ENCODE measurements at places on chromosomes 6 and 20.

- no peak for ATAC-seq
Measured at GRCh38 chr6:108446629-108447150, 114.0 kb upstream of the FOXO3 start.

- no peak for ATAC-seq
Measured at GRCh38 chr6:17269840-17270239, 11.3 kb upstream of the RBM24 start.

- ATAC-seq = no peak
Measured at GRCh38 chr6:66307490-66307889, 600.5 kb upstream of the EYS start.

DNA sequence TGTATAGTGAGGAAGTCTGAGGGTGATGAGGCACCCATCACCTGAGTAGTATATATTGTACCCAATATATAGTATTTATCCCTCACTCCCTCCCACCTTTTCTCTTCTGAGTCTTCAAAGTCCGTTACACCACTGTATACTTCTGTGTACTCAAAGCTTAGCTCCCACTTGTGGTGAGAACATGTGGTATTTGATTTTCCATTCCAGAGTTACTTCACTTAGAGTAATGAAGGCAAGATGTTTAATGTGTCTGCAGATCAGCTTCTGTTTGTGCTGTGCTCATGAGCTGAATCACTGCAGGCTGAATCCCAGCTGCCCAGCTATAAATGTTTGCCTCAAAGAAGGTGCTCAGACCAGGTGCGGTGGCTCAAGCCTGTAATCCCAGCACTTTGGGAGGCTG is 139.3 kb upstream of the FOXA2 start:
- no peak for ATAC-seq

DNA sequence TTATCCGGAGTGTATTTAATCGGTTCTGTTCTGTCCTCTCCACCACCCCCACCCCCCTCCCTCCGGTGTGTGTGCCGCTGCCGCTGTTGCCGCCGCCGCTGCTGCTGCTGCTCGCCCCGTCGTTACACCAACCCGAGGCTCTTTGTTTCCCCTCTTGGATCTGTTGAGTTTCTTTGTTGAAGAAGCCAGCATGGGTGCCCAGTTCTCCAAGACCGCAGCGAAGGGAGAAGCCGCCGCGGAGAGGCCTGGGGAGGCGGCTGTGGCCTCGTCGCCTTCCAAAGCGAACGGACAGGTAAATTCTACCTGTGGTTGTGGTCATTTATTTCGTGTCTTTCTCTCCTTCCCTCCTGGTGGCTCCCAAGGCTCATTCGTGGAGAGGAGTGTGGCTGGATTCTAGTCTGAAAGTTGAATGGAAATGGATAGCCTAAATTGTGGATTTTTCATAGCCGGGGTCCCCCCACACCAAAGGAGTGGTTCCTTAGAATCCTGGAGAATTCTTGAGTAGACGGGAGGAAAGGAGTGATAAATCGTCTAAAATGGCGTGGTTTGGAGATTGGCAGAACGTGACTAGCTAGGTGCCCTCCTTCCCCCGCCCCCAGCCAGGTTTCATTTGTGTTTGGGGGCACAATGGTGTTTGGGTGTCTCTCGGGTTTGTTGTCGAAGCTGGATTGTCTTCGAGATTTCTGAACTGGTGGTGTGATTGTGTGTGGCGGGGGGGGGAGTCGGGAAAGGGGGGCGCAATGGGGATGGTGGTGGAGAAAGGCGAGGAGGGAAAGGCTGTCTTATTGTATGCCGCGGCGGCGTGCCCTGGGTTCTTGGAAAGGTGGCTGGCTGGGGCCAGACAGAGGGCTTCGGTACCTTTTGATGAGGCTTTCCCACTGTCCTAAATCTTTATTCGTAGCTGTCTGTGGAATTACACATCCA is 673 bp downstream of the MARCKS start:
- ATAC-seq = no peak

- no peak for ATAC-seq
Measured at GRCh38 chr6:2980465-2980855, 9.1 kb upstream of the SERPINB6 start.

DNA sequence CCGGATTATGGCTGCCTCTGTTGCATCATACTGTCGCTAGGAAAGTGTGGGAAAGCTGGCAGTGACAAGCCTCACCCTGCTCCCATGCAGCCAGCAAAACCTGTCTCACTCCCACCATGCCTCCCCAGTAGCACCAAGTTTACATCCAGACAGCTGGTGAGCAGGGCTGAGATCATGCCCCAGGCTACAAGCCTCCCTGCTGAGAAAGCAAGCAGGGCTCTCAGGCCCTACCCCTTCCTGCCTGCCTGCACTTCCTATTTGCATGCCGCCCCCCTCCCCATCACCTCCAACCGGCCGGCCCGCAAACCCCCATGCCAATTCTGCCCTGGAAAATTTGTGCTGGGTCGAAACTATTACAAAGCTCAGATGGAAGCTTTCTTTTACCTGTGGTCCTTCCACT is 408.2 kb upstream of the FKBP1C start:
- ATAC-seq = no peak

DNA sequence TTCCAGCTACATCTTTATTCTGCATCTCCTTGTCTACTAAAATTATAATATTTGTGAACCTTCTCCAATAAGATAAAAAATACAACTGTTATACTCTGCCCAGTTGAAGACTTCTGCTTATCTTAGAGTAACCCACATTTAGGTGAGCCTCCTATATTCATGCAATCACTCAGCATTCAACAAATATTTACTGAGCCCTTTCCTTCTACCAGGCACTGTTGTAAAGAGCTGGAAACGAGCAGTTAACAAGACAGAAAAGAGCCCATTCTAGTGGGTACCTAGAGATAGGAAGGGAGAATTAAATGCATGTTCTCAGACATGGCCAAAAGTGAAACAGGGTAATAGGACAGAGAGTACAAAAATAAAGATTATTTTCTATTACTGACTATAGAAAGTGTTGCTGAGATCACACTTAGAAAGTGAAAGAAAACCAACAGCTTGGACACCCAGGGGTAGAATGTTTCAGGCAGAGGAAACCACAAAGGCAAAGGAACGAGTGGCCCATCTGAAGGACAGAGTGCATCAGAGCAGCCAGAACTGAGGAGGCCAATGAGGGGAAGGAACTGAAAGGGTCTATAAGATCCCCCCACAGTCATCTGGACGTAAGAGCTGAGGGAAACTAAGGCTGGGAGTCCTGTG is 50.8 kb upstream of the SMLR1 start:
- no peak for ATAC-seq

- ATAC-seq = no peak
Measured at GRCh38 chr6:46271107-46271506, 100.3 kb upstream of the ENPP5 start.

DNA sequence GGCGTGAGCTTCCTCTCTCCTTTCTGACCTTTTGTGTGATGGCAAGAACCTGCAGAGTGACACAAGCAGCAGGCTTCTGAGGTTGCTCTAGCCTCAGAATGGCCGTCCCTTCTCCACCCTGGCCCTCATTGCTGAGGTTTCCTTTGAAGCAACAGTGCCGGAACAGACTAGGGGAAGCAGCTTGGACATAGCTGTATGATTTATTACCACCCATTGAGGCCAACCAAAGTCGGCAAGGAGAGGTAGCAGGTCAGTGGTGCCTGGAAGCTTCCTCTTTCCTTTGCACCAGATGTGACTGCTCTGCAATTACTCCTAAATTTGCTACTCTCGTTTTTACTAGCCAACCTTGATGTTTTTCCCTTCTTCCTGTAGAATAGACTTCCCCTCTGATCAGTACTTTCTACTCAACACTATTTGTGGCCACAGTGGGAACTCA is 31.4 kb downstream of the PTPN1 start:
- peak; percentile 94 for ATAC-seq

DNA sequence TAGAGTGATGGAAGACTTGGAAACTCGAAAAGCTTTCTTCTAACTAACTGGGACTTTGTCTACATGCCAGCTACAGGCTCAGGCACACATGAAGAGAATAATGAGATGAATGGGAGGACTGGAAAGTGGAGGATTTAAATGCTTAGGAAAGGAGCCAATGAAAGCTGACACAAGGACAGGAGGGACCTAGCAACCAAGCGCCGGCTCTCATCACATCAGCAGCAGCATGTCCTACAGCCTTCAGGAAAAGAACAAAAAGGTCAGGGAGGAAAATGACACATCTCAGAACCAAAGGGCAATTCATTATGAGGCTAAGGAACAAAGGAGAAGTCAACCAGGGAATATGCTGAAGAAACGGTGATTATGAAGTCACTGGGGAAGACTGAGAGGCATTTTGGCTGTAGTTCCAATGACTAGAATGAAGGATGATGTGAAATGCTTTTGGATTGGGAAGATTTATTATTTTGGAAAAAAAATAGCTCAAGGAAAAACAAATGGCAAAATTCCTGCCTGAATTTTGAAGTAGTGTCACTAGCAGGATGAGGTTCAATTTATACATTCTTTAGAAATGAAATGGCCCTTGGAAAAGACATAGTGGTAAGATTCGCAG is 5.7 kb downstream of the BACH2 start:
- ATAC-seq = no peak

- ATAC-seq = no peak
Measured at GRCh38 chr20:48716086-48716485, 111.7 kb downstream of the PREX1 start.

DNA sequence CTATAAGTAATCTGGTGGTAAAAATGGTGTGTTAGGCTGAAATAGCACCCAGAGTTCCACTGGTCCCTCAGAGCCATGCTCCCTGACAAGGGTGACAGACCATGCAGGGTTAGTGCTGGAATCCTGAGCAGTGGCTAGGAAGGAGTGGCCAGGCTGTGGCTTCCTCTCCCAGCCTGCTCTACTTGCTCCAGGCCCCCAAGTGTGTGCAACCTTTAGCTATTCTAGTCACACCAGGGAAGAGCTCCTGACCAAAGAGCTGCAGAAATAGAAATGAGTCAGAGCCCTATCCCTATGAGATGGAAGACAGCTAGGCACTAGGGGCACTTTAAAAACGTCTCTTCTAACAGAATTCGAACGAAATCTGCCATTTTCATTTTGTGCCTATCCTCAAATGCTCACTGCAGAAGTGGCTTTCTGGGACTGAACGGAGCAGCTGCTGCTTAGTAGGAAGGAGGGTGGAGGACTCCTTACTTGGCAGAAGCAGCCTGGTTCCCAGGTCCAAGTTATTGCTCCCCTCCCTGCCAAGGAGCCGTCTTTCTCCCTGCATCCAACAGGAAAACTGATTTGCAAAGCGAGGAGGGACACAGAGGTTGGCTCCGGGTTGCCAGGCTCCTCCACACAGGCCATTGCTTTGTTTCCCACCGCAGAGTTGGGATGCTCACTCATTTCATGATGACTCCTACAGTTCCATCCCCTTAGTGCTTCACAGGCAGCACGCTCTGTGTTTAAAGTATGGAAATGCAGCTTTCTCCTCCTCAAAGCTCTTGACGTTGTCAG is 754.5 kb downstream of the C6orf118 start:
- ATAC-seq = peak; percentile 31

DNA sequence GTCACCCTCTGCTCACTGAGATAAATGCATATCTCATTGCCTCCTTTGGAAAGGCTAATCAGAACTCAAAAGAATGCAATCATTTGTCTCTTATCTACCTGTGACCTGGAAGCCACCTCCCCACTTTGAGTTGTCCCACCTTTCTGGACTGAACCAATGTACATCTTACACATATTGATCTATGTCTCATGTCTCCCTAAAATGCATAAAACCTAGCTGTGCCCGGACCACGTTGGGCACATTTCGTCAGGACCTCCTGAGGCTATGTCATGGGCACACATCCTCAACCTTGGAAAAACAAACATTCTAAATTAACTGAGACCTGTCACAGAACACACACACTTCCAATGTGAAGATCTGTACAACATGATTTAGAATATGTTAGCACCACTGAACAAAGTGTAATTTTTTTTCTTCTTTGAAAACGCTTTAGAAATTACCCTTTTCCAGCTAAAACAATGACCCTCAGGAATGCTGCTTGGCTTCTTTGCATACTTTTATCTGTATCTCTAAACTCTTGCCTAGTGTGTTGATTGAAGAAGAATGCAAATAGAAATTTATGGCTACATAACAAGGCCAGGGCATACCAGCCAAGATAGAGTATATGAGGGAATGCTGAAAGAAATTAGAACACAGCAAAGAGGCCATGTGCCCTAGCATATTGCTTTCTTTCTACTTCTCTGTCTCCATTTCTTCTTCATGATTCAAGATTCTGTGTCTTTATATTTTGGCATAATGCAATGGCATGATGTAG is 84.6 kb upstream of the DST start:
- ATAC-seq = no peak

- peak; percentile 60 for ATAC-seq
Measured at GRCh38 chr20:37375227-37375626, 29.3 kb downstream of the SRC start.

DNA sequence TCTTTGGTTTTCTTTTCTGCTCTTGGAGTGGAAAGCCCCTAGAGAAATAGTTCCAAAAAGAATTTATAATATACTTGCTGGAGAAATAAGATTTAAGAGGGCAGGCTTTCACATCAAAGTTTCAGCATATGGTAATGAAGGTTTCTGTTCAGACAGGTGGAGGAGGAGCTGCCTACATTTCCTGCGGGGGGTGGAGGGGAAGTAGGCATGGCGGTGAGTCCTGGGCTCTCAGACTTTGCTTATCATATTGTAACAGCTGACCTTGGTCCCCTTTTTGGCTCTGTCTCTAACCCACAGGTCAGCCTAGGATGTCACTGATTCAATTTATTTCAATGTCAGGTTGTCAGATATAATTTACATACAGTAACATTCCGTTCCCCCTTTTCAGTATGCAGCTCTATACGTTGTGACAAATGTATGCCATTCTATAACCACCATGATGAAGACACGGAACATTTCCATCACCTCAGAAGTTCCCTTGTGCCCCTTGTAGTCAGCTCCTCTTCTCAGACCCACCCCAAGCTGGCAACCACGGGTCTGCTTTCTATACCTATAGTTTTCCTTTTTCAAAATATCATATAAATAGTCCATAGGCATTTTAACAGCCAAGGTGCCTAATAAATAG is 77.6 kb upstream of the GGTLC1 start:
- no peak for ATAC-seq

GRCh38 chr6:49348561-49348960 is 114.5 kb downstream of the MMUT start:
- no peak for ATAC-seq

GRCh38 chr6:131130554-131130940 is 4.7 kb upstream of the AKAP7 start:
- ATAC-seq = no peak

- no peak for ATAC-seq
Measured at GRCh38 chr20:24651976-24652345, 182.5 kb downstream of the SYNDIG1 start.

- no peak for ATAC-seq
Measured at GRCh38 chr20:57507477-57507876, 17.5 kb downstream of the CTCFL start.

- peak; percentile 34 for ATAC-seq
Measured at GRCh38 chr6:95578106-95578410, 723 bp downstream of the MANEA start.

DNA sequence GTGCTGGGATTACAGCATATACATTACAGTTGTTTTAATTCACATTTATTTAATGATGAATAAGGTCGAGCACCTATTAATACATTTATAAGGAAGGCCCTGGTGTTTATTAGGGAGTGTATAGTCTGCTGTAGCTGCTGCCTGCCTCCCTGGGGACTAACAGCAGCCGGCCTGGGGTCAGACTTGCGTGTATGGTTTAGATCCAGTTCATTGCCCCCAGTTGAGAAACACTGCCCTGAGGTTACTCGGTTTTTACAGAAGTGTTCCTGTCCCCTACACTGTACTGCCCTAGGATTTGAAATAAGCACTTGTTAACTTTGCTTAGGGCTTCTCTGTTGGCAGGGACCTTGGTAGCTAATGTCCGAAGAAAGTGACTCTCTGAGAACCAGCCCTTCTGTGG is 4.0 kb downstream of the TTPAL start:
- ATAC-seq = peak; percentile 82

- ATAC-seq = no peak
Measured at GRCh38 chr6:44042261-44042988, 84.8 kb downstream of the MRPL14 start.

GRCh38 chr6:115442323-115442722 is 618.4 kb downstream of the FRK start:
- ATAC-seq = no peak
